ENCODE measurements at places on chromosomes 1 and 21.

GRCh38 chr1:53811414-53811851 is 26.7 kb downstream of the NDC1 start:
- DNase-seq = no peak

GRCh38 chr1:40312238-40313205 is 4.6 kb downstream of the COL9A2 start:
- DNase-seq = no peak

GRCh38 chr1:212542761-212543187 is 65.8 kb upstream of the ATF3 start:
- DNase-seq = no peak

DNA sequence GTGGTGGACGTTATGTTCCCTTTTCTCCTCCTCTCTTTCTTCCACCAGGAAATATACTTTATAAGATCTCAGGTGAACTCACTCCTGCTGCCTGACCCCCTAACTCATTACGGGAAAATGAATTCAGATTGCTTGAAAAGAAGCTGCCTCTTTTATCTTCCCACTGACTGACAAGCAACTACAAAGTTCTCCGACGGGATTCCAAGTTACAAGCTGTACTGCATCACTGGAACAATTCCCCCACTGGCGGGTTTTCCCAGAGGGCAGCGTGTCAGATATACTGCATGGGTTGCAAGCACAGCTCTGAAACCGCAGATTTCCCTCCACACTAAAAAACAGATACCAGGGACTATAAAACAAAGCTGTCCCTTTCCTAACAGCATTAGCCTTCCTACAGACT is 390.6 kb downstream of the KCTD3 start:
- DNase-seq = no peak

GRCh38 chr1:176950736-176951324 is 213.7 kb downstream of the ASTN1 start:
- DNase-seq = no peak

DNA sequence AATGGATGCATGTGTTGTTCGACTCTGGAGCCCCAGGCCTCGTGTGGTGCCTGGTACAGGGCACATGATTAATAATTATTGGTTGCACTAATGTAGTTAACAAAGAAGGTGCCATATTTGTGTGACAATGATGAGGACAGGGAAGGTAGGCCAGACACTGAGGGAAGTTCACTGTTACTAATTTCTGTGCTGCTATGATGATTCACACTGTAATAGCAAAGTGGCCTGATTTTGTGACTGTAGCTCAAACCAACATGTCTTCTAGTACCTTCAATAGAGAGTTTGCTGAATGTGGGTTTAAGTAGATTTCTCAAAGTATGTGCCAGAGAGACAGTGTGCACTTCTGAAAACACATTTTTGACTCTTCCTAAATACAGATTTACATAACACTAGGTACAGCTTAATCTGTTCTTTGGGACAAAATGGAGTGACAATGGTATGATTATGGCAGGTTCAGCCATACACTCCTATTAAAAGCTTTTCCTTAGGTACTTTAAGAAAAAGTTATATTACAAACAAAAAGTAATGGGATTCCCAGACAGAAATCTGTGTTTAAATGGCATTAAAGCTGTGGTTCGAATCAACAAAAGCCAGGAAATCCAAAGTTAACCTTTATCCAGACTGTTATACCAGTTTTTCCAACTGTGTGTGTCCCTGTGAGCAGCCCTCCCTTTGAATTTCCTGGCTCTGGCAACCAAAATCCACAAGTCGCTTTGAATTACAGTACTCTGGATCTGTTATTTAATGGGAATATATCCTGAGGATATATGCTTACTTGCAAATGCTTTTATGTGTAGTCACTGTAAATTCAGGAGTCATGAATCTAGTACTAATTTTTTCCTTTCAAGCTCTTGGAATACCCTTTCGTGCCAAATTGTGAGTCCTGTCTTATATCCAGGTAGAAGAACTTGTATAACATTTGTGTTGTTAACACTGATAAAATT is 277.1 kb upstream of the SGIP1 start:
- DNase-seq = no peak
